ENCODE measurements at places on chromosomes 7 and 10.

DNA sequence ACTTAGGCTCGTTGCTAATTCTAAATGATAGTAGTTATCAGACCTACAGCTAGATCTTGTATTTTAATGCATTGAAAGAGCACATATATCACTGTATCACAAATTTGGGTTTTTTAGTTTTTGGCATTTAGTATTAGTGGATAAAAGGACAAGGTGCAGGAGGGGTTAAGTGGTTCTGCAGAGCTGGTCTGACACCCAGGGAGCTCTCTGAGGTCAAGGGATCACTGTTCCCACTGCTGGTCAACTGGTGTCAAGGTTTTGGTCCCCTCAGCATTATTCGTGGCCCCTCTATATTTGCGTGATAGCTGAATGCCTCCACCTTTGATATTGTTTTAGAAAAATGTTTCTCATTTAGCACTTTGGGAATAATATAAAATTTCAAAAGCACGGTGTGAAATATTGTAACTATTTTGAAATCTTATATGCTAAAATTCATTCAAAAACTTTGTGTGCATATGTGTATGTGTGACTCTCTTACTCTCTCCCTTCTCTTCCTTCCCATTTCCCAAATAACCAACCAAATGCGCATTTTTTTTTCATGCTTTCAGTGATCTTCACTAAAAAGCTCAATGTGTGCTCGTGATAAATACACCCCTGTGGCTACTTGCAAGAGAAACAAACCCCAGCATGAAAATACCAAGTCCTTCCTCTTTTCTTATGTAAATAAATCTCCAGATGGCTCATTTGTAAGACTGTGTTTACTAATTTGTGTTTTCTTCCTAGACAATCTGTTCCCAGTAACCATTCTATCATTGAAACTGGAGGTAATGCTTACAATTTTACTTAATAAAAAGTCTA is 309.2 kb downstream of the FGFR2 start:
- no peak for DNase-seq

GRCh38 chr10:127743205-127743604 is 6.2 kb downstream of the FOXI2 start:
- DNase-seq: no peak

DNA sequence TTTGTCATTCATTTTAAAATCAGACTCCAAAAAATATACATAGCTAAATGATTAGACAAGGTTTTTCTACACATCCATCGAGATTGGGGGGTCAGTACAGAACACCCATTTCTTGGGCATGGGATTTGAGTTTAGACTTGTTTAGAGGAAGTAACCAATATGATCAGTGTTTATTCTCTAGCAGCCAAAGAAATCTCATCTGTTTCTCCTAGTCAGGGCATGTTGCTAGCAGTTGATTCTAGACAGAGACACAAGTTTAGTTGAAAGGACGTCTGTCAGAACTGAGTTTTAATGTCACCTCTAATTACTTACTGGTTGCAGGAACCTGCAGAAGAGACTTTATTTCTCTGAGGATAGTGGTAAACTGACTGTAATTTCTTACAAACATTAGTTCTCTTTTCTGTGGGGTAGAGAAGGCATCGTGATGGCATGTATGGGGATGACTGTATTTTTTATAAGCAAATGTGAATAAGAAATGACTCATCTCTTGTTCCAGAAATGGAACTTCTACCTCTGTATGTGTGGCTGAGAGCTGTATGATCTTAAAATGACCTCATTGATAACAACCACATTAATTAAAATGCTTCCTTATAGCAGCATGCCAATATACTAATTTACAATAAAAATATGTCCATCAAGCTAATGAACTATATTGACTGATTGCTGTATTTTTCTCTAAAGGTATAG is 30.6 kb upstream of the RHOBTB1 start:
- no peak for DNase-seq

DNA sequence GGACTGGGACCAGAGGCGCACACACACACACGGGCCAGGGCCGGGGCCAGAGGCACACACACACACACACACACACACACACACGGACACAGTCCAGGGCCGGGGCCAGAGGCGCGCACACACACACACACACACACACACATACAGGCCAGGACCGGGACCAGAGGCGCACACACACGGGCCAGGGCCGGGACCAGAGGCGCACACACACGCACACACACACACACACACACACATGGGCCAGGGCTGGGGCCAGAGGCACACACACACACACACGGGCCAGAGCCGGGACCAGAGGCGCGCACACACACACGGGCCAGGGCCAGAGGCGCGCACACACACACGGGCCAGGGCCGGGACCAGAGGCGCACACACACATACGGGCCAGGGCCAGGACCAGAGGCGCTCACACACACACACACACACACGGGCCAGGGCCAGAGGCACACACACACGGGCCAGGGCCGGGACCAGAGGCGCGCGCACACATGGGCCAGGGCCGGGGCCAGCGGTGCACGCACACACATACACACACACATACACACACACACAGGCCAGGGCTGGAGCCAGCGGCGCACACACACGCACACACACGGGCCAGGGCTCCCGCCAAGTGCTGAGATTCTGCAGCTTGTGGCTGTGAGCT is 268.8 kb downstream of the ELFN1 start:
- DNase-seq: no peak

DNA sequence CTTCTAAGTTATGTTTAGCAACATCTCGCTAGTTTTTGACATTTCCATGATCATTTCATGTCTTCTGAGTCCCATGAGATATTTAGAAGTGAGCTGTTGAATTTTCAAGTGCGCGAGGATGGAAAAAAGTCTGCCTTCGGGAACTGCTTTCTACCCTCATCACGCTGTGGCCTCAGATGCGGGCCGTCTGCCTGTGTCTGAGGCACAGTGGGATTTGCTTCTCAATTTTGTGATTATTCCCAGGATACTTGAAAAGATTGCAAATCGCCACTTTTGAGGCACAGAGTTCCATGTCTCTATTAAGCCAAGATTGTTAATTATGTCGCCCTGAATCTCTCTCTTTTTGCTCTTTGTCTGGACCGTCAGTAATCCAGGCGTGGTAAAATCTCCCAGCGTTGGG is 30.8 kb upstream of the NKX6-2 start:
- DNase-seq: no peak

GRCh38 chr10:92238586-92239098 is 52.2 kb downstream of the CPEB3 start:
- peak; percentile 79 for DNase-seq

DNA sequence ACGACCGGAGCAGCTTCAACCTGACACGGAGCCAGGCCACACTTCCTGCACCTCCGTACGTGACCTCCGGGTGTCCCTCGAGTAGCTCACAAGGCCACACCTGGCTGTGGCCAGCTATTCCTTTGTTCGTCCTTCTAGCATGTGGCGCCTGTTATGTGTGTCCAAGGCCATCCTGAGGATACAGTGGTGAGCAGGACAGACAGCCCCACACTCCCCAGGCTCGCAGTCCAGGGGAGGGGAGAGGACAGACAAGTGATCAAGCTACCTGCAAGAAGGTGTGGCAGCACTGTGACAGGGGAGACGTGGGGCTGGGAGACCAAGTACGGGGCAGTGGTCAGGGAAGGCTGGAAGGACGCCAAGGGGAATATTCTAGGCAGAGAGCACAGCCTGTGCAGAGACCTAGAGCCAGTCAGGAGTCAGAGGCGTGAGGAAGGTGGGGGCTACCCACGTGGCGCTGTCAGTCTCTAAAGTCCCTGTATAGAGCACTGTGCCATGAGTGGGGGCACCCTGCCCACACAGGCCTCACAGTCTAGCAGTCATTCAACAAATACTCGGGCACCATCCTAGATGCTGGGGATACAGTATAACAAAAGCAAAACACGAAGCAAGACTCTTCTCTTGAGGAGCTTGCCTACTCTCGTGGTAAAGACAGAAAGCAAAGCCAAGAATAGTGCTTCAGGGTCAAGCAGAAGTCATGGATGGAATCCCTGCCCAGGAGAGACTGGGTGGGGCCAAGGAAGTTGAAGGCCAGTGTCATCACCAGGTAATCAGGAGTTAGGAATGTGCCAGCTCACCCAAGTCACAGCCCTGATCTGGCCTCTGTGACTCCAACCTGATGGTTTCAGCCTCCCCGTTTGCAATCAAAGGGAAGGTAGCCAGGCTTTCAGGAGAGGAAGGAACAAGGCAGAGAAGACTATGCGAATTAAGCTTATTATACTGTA is 58.6 kb downstream of the PROSER2 start:
- peak; percentile 47 for DNase-seq

GRCh38 chr7:55005241-55005851 is 13.5 kb upstream of the EGFR start:
- no peak for DNase-seq

DNA sequence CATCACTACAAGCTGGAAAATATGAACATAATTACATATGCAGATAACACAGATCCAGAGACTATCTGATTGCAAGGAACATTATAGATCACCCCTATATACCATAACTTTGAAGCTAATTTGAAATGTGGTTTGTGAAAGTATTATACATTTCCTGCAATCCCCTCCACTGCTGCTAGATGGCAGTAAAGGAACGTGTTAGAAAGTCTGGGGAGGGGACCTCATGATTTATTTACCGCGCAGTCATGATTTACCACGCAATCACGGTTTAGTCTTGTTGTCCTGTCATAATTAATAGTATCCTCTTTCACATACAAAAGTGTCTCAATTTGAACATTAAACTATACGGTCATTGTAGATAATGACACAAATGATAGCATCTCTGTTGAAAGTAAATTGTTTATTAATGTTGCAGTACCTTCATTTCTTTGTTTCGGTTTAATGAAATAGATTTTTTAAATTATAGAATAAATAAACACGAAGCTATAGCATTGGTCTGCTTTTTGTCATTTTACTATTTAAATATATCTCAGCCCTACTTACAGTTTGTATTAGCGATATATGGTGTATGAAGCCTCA is 145.3 kb upstream of the PRSS1 start:
- peak; percentile 79 for DNase-seq

- peak; percentile 22 for DNase-seq
Measured at GRCh38 chr10:32929634-32930033, 28.4 kb downstream of the ITGB1 start.

GRCh38 chr7:69476416-69476815 is 121.9 kb upstream of the AUTS2 start:
- no peak for DNase-seq

DNA sequence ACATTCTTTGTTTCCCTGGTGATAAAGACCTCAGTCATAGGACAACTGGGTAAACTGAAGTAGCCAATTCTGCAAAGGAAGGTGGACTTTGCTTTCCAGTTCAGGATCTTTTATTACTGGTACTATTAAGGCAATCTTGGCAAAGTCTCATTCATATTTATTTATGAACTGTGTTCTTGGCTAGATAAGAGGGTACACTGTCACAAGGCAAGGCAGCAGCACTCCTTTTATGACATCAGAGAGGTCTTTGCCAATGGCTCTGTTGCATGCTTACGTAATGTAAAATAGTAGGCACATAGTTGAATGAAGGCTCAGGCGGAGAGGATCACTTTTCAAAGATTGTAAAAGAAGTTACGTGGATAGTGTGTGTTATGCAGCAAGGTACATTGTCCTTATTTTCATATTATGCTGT is 63.7 kb upstream of the PDK4 start:
- DNase-seq: no peak

- DNase-seq: peak; percentile 94
Measured at GRCh38 chr7:81155654-81156373, 237.0 kb upstream of the SEMA3C start.

DNA sequence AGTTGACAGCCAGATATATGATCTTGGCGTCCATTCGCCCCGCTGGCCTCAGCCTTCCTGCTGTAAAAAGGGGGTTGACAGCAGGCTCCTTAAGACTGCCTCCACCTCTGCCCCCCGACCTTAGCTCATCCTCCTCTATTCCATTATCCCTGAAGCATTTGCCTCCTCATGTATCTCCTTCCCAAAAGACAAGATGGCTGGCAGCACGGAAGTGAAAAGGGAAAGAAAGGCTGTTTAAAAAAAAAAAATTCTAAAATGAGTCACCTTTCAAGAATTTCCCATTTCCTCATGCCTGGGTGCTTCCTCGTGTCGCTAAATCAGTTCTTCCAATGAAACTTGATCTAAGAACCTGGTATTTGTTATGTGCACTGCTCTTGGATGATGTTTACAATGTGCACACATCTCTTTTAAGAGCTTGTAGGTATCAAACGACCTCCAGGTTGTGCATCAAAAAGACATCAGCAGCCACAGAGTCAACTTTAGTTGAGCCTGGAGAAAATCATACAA is 1.7 kb downstream of the SCRN1 start:
- peak; percentile 98 for DNase-seq

GRCh38 chr10:12782537-12782936 is 219.0 kb downstream of the CCDC3 start:
- peak; percentile 38 for DNase-seq

- DNase-seq: no peak
Measured at GRCh38 chr7:155567646-155568332, 21.4 kb upstream of the CNPY1 start.

GRCh38 chr10:103896225-103896624 is 21.8 kb downstream of the STN1 start:
- no peak for DNase-seq

DNA sequence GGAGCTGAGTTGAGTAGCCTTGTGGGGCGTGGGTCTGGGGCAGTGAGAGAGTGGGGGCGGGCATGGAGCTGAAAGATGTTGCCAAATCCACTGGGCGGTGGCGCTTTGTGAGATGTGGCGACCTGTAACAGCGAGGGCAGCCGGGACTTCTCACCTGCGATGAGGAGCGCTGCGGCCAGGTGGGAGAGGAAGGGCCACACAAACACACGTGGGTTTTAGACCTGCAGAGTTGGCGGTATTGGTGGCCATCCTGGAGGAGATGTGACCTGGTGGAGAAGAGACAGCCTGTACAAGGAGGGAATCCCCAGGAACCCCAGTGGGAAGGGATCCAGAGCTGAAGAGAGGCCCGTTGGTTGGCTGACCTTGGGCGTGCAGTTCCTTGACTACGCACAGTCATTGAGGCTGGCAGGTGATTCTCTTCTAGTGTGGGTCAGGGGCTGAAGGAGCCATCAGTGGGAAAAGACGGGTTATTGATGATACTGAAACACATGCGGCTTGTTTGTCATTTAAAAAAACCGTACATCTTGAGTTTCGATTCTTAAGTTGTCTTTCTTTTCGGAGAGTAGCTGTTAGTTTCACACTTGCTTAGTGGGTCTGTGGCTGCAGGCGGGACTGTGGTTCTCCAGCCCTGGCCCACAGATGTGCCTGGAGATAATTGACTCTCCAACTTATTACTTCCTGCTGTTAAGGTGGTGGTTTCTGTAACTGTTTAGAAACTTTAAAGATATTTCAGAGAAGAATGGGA is 2.4 kb downstream of the CHST12 start:
- no peak for DNase-seq

DNA sequence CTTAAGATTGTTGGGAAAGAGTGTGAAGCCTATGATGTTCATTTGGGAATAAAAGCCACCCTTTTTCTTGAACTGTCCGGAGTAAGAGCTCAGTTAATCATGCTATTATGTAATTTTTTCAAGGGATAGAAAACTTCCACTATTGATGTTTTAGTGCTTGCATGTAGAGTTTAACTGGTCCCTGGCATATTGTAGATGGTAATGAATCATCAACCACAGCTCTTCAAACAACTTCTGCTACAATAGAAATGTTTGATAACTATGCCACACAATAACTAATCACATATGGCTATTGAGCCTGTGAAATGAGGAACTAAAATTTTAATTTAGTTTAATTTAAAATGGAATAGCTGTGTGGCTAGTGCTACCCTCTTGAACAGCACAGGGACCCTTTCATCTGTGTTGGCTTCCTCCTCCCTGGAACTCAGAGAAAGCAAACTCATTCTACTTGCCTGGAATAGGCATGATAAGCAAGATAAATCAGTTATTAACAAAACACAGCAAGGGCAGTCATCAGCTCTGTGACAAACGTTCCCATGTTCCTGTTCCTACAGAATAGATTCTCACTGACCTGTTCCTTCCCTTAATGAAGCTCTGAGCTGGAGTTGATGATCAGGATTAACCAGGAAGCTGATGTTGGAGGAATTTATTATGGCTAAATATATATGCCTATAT is 4.9 kb upstream of the SRI start:
- peak; percentile 73 for DNase-seq

Measured in ACHN (cell line).